ENCODE measurements at places on chromosomes 3 and 15.

GRCh38 chr15:63018639-63019038 is 23.9 kb upstream of the TPM1 start:
- H3K4me3 ChIP-seq, result no peak overlapping the region
- peak overlapping the region; percentile 98 for H3K27ac ChIP-seq
- no peaks in the 10 kb centered on the region for H3K27me3 ChIP-seq
- H3K4me1 ChIP-seq, result peaks cover 53% of the 10 kb centered on the region
- no peak for DNase-seq

DNA sequence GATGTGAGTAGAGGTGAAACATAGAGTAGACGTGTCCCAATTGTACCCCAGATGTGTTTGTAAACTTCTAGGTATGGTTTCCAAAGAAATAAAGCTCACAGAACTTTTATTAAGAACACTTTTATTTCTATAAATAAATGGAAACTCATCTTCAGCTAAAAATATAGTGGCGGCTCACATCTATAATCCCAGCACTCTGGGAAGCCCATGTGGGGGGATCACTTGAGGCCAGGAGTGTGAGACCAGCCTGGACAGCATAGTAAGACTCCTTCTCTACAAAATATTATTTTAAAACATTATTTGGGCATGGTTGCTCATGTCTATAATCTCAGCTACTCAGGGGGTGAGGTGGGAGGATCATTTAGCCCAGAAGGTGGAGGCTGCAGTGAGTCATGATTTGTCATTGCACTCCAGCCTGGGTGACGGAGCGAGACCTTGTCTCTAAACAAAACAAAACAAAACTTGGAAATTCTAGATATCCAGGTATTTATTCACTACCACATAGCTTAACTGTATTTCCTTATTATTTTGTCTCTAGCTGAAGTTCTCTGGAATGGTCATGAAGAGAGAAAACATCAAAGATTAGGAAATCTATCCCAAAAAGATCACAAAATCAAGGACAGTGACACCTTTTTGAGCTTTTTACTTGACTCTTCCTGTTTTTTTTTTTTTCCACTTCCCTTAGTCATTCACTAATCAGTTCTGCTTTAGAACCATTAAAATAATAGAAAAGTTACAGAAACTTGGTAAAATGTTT is 258.1 kb downstream of the TIGIT start:
- H3K4me1 ChIP-seq, result no peaks in the 10 kb centered on the region
- H3K27me3 ChIP-seq, result no peaks in the 10 kb centered on the region
- H3K36me3 ChIP-seq, result no peaks in the 10 kb centered on the region
- H3K27ac ChIP-seq, result no peak overlapping the region
- DNase-seq, result peak; percentile 49

GRCh38 chr15:68431792-68432401 is at the start of gene ITGA11:
Gene ITGA11, minus strand, starts transcription at chr15:68432163. Its CDS starts 97 bp downstream, at chr15:68432066.
- H3K4me1 ChIP-seq, result peaks cover 17% of the 10 kb centered on the region
- peak within 1 kb of the TSS; percentile 76 for H3K4me3 ChIP-seq
- H3K36me3 ChIP-seq, result no peaks in the 10 kb centered on the region
- no peak within 1 kb of the TSS for H3K27ac ChIP-seq
- peak; percentile 22 for DNase-seq

DNA sequence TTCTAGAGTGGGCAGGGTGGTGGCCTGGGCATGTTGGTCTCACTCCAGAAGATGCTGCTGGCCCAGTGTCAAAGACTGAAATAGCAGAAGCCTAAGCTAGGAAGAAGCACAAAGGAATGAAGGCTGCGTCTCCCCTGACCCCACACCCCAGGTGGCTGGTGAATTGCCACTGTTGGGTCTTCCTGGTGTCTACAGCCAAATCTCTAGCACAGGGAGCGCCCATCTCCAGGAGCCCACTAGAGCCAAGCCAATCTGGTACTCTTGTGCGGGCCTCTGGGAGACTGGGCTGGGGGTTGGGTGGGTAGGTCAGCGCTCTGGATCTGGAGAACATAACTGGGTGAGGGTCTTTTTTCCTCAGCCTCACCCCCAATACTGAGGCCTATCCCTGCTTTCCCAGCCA is 894 bp downstream of the TUSC2 start:
- peaks cover 16% of the 10 kb centered on the region for H3K4me1 ChIP-seq
- no peaks in the 10 kb centered on the region for H3K27me3 ChIP-seq
- H3K36me3 ChIP-seq, result peaks cover 43% of the 10 kb centered on the region

DNA sequence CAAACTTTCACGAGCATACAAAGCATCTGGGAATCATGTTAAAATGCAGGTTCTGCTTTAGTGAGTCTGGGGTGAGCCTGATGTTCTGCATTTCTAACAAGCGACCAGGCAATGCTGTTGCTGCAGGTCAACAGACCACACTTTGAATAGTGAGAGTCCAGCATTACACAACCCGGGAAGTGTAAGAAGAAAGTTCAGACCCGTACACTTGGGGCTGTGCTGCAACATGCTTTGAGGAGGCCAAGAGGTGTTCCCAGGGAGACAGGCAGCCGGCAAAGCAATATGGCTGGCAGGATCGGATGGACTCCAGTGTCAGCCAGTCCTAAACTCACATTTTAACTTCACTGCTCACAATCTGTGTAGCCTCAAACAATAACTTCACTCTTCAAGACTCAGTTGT is 134.2 kb downstream of the LIPC start:
- H3K27ac ChIP-seq, result no peak overlapping the region
- peaks cover 3% of the 10 kb centered on the region for H3K4me1 ChIP-seq
- H3K36me3 ChIP-seq, result no peaks in the 10 kb centered on the region
- H3K27me3 ChIP-seq, result no peaks in the 10 kb centered on the region
- H3K4me3 ChIP-seq, result no peak overlapping the region

DNA sequence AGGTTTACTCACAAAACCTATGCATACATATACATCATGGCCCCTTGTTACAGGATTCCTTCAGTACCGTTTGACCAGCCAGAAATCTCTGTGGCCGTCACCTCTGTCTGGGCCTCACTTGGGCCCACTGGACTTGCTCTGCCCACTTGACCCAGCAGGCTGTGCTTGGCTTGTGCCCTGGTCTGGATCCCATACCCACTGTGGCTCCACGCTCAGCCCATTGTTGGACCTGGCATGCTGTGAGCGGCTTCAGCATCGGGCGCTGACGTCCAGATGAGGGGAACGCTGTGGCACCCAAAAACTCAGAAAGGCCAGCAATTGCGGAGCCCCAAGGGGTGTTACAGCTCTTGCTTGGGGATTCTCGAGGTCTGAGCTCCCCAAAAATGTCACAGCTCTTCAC is 733.6 kb downstream of the PLOD2 start:
- no peak overlapping the region for H3K4me3 ChIP-seq
- H3K27me3 ChIP-seq, result no peaks in the 10 kb centered on the region
- H3K4me1 ChIP-seq, result no peaks in the 10 kb centered on the region

- no peaks in the 10 kb centered on the region for H3K27me3 ChIP-seq
- DNase-seq, result no peak
- no peak overlapping the region for H3K27ac ChIP-seq
- H3K4me1 ChIP-seq, result no peaks in the 10 kb centered on the region
Measured at GRCh38 chr3:147189016-147189415, 217.3 kb downstream of the ZIC4 start.

DNA sequence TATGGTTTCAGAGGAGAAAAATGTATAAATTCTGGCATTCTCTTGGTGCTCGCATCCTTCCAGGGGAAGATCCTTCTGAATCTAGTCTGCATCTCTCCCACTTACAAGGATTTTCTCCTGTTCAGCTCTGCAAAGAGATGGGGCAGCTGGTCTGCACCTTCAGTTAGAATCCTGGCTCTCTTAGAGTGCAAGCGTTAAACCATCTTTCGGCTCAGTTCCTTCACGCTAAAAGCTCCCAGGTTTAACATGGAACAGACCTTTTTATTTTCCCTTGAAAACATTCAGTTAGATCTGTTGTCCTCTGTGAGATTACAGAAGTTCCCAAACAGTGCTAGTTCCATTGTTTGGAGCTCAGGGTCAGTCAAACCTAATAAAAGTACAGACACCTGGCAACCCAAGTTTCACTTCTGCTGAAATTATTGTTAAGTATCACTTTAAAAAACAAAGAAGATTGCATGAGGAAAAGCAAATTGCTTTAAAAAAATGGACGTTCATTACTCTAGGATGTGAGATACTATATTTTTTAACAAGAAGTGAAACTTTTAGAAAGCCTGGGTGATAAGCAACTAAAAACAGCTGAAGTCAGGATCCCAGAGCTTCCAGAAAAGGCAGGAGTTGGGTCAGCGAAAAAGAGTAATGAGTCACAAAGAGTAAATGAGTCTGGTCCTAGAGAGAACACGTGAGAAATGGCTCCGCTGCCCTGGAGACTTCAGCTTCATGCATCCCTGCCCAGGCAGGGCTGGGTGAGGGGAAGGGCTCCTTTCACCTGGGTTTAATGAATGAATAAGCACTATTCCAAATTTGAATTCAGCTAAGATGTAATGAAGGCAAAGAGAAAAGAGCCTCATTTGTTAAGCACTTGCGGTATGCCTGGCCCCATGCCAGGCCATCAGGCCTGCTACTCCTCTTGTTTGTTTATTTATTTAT is 63.3 kb downstream of the ABTB1 start:
- no peak overlapping the region for H3K27ac ChIP-seq
- peak; percentile 34 for DNase-seq
- no peak overlapping the region for H3K4me3 ChIP-seq
- no peaks in the 10 kb centered on the region for H3K36me3 ChIP-seq

GRCh38 chr3:49609815-49610214 is 55.5 kb downstream of the BSN start:
- no peak for DNase-seq
- H3K4me3 ChIP-seq, result no peak overlapping the region
- H3K36me3 ChIP-seq, result no peaks in the 10 kb centered on the region
- no peaks in the 10 kb centered on the region for H3K27me3 ChIP-seq
- H3K4me1 ChIP-seq, result no peaks in the 10 kb centered on the region
- H3K27ac ChIP-seq, result no peak overlapping the region

DNA sequence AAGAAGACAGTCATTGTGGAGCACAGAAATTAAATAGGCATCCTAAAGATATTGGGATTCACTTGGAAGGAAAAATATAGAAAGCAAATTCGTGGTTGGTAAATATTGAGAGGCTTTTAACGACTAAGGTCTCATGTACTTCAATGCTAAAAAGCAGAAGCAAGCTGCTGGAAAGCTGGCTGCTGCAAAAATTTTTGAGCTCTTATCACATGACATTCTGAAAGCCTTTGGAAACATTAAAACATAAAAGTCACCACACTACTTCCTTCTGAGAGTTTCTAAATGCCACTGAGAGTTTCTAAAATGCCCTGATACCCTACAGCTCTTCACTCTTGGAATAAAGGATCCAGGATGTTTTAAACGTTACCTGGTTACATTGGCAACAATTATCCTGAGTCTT is 39.0 kb upstream of the CBLB start:
- H3K27me3 ChIP-seq, result no peaks in the 10 kb centered on the region
- H3K4me1 ChIP-seq, result peaks cover 2% of the 10 kb centered on the region
- no peak overlapping the region for H3K4me3 ChIP-seq
- DNase-seq, result peak; percentile 41

GRCh38 chr3:32375596-32375930 is 16.1 kb upstream of the CMTM7 start:
- no peaks in the 10 kb centered on the region for H3K36me3 ChIP-seq
- DNase-seq, result no peak
- no peak overlapping the region for H3K27ac ChIP-seq
- no peaks in the 10 kb centered on the region for H3K4me1 ChIP-seq
- H3K27me3 ChIP-seq, result no peaks in the 10 kb centered on the region
- no peak overlapping the region for H3K4me3 ChIP-seq

DNA sequence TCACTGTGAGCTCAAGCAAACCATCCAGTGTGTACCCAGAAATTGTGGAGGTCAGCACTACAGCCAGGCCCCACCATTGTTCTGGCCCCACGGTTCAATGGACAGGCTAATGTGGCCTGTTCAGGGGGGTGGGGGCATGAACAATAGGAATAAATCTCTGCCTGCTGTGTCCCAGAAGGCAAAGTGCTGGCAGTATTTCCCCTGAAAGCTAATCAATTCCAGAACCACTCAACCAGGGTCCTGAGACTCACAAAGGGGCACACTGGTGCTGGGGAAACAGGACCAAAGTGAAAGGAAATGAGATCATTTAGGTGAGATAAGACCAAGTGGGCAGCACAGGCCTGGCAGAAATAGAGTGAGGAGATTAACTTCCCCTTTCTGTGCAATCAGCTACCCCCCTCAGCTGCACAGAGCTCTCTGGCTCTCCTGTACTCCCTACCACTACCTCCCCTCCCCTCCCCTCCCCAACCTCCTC is 11.5 kb downstream of the CRYGS start:
- DNase-seq, result no peak
- H3K27me3 ChIP-seq, result no peaks in the 10 kb centered on the region
- H3K4me1 ChIP-seq, result no peaks in the 10 kb centered on the region

DNA sequence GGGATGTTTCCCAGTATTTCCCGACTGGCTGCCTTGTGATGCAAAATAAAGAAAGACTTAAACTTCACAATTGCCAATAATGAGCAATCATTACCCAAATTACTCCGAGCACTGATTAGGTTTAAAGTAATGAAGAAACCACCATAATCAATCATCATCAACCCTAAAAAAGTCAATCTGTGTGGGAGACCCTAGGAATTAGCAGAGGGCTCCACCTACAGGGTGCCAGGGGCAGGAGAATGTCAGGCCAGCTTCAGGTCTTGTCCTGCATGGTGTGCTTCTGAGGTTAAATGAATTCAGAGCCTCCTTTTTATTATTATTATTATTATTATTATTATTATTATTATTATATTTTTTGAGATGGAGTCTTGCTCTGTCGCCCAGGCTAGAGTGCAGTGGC is 478.0 kb upstream of the ARRDC4 start:
- no peak overlapping the region for H3K4me3 ChIP-seq
- H3K27ac ChIP-seq, result no peak overlapping the region
- no peak for DNase-seq
- no peaks in the 10 kb centered on the region for H3K4me1 ChIP-seq
- H3K27me3 ChIP-seq, result no peaks in the 10 kb centered on the region

DNA sequence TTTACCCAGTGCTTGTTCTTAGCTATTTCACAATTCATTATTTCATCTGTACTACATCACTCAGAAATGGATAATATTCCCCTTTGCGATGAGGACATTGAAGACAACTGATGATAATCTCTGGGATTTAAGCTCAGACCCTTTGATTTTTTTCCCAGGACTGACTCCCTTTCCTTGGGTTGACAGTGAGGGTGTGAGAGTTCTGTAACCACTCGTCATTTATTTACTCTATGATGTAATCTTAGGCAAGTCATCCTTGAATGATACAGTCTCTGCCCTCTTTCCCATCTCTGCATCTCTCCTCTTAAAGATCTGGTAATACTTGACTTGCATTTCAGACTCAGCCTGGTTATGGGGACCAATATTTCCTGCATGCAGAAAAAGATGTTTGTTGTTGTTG is 1041.7 kb downstream of the AGBL1 start:
- no peak overlapping the region for H3K27ac ChIP-seq
- DNase-seq, result no peak
- no peak overlapping the region for H3K4me3 ChIP-seq
- no peaks in the 10 kb centered on the region for H3K27me3 ChIP-seq
- no peaks in the 10 kb centered on the region for H3K4me1 ChIP-seq
- H3K36me3 ChIP-seq, result no peaks in the 10 kb centered on the region

DNA sequence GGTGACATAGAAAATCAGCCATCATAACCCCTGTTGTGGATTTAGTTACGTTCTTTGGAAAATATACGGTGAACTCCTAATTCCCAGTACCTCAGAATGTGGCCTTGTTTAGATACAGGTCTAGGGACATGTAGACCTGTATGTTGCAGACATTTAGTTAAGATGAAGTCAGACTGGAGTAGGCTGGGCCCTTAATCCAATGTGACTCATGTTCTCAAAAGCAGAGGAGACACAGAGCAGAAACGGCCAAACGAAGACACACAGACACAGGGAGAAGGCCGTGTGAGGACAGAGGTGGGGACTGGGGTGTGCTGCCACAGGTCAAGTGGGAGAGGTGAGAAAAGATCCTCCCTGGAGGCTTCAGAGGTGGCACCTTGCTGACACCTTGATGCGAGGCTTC is 119.0 kb upstream of the PROK2 start:
- H3K36me3 ChIP-seq, result no peaks in the 10 kb centered on the region
- H3K4me1 ChIP-seq, result no peaks in the 10 kb centered on the region
- H3K4me3 ChIP-seq, result no peak overlapping the region
- H3K27ac ChIP-seq, result no peak overlapping the region

Data from trophoblast cell (in vitro differentiated cells and primary cell).